ENCODE measurements at places on chromosomes 3 and 15.

- DNase-seq = no peak
Measured at GRCh38 chr3:191253089-191253799, 54.2 kb downstream of the OSTN start.

DNA sequence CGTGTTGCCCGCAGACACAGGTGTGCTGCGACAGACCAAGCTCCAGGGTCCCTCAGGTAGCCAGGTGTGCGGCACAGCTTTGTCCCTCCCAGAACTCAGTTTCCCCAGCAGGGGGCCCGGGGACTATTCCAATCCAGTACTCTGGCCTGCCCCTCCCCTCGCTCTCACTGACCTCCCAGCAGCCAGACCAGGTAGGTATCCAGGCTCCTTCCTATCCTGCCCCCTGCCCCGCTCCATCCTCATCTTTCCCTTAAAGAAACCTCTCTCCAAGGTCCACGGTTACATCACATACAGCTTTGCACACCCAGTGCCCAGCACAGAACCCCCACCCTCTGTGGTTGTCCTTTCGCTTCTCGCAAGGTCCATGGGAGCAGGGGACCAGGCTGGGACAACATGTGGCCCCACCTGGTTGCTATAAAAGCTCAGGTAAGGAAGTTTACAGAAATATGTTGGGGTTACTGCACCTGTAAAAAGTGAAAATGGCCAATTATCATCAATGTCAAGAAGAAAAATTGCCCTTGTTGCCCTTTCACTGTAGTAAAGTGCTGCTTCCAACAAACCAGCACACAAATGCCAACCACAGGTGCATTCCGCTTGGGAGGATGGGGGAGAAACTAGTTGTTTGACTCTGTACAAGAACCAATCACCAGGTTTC, 7.3 kb upstream of the CYP11A1 start:
- no peak for DNase-seq

GRCh38 chr3:143298886-143299535, 179.4 kb downstream of the CHST2 start:
- no peak for DNase-seq

- DNase-seq = no peak
Measured at GRCh38 chr3:134338201-134338512, 36.1 kb downstream of the AMOTL2 start.

DNA sequence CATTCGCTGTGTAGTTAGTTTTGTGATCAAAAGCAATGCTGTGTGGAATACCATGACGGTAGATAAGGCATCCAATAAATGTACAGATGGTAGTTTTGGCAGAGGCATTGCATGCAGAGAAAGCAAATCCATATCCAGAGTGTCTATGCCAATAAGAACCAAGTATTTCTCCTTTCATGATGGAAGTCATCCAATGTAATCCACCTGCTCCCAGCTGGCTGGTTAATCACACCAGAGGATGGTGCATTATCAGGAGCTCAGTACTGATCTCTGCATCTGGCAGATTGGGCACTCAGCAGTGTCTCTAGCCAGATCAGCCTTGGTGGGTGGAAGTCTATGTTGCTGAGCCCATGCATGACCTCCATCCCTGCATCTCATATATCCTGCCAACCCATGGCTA, 677.7 kb upstream of the NECTIN3 start:
- DNase-seq = no peak

DNA sequence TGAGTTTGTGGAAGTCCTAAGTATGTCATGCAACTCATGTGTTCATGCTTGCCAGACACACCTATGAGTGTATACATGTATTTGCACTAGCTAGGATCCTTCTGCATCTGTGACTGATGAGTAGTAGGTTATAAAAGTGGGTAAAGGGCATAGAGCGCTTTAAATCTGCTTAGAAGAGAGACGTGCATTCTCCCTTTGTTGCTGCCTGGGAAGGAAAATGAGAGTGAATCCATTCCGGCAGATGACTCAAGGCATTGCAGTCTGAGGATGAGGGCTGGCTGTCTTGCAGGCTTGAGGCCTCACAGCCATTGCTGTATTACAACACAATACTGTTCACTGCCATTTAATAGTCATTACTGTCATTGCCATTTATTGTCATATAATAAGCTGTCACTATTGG, 120.8 kb upstream of the UMPS start:
- no peak for DNase-seq

GRCh38 chr3:173660645-173661299, 263.2 kb downstream of the NLGN1 start:
- DNase-seq = no peak
